ENCODE measurements at places on chromosomes 2 and 18.

DNA sequence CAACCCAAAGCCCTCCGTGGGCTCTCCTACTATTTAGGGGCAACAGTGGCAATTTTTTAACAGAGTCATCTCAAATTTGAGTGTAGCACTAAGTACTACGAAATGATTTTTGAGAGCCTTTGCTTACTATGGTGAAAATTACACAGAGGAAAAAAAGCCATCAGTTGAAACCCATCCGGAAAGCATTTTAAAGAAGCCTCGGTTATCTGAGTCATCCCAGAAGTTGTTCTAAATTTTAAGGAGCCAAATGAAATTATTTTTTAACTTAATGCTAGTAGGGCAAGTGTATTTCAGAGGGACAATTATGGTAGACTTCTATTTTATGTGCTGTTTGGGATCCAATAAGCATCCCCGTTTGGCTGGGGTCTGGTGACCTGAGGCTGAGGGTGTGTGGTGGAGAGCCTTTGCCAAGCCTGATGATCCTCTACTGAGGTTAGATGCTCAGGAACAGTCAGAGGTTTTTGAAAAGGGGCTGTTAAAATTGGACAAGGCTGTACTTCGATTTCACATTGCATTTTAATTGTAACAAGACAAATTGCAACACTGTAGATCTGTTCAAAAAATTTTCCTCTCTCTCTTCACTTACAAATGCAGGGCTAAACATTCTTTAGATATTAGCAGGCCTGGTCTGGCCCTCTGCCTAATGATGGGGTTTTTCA is 47.0 kb downstream of the RAPGEF4 start:
- DNase-seq: no peak

DNA sequence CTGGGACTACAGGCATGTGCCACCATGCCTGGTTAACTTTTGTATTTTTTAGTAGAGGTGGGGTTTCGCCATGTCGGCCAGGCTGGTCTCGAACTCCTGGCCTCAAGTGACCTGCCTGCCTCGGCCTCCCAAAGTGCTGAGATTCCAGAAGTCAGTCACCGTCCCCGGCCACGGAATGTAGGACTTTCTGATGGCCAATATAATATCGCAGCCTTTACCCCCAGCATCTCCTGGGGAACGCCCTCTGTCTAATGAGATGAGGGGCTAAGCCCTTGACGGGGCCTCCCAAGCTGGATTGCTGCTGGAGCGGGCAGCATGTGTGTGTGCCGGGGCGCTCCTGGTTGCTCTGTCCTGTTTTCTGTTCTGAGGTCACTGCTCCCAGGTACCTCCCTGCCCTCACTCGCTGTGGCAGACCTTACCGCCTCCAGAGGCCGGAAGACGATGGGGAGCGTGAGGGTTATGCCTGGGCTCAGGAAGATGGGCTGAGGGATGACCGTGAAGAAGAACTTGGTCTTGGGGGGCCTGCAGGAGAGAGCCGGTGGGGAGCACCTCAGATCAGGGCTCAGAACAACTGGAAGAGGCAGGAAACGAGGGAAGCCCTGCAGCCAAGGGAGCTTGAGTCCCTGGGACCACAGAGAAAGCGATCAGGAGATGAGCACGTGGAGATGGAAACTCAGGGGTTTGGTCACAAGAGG is 9.1 kb downstream of the CFAP65 start:
- no peak for DNase-seq

DNA sequence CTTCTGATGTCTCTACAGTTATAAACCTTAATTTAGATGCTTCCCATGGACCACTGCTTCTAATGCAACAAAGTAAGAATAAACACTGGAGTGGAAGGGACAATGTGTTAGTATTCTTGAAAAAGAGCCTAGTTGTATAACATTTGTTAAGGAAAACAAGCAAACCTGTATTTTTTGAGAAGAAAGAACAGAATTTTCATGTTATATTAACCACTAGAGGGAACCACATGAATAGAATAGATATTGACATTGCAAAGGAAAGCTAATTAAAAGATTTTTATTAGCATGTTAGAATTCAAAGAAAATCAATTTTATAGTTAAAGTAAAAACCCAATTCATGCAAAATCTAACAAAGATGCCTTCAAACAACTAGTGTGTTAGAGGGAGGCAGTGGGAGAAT is 151.2 kb upstream of the BARD1 start:
- peak; percentile 1 for DNase-seq

- no peak for DNase-seq
These were observed 152.0 kb downstream of the FAM210A start for GRCh38 chr18:13574355-13574754.

Data from EL (cell line).